ENCODE measurements at places on chromosomes 16 and 17.

DNA sequence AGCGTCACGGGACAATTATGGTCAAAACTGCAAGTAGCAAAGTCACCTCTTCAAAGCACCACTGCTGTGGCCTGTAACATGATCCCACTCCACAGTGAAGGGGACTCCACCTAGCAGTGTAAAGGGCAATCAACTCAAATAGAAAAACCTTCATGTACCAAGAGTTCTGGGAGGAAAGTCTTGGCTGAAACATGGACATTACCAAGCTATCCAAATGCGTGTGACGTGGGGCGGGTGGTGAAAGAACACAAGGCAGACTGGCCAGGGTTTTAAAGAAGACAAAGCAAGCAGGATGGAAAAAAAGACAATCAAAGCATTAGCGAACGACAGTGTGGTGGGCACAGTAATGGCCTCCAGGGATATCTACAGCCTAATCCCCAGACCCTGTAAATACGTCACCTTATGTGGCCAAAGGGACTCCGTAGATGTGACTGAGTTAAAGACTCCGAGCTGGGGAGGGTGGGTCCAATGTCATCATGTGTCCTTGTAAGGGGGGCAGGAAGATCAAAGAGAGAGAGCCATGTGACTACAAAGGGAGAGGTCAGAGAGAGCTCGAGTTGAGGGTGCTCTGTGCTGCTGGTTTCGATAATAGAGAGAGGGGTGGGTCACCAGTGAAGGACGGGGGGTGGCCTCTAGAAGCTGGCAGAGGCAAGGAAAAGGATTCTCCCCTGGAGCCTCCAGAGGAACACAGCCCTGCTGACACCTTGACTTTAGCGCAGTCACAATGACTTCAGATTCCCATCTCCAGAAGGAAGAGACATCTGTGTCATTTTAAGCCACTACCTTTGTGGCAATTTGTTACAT, 6.0 kb downstream of the HSDL1 start:
- DNase-seq, result no peak

- DNase-seq, result no peak
Measured at GRCh38 chr16:57032346-57032745, 43.0 kb downstream of the NLRC5 start.

DNA sequence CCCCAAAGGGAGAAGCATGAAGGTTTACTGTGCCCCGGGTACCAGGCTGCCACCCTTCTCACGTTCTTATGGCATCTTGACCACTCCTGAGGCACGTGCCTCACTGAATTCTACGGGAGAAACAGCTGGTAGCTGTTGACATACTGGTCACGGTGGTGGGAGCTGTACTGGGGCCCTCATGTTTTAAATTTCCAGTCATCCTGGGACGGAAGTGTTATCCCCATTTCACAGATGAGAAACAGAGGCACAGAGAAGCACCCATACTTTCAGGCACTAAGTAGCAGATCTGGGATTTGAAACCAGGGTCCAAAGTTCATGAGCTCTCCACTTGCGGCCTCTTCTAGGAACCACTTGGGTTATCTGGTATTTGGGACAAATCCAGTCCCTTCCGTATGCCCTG, 26.3 kb upstream of the DOC2B start:
- no peak for DNase-seq

DNA sequence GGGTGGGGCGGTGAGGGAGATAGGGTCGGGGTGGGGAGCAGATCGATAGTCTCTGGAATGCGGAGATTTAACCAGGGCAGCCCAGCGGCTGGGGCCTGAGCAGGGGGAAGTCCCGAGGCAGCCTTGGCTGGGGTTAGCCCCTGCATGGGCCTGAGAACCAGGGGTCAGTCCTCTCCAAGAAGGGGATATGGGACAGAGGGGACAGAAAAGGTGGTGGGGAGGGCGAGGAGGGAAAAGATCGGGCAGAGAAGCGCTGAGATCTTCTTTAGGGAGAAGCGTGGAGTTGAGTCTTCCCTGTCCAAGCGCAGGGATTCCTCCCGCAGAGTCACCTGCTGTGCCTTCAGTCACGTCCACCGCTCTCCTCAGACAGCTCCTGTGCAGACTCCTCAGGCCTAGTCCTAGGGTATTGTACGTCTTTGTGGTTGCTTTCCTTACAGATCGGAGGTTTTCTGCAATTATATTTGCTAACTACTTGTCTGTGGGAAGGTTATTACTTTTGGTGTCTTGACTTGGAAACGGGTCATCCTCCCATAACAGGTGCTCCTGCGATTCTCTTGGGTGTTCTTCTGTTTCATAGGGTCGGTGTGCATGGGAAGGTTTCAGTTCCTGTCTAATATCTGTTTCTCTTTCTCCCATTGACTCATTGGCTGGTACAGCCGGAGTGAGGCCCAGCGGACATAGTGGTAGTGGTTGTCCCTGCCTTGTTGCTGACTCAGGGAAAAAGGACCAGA, 952 bp downstream of the CD300A start:
- no peak for DNase-seq

- DNase-seq, result no peak
Measured at GRCh38 chr16:53465606-53466280, 31.5 kb downstream of the RBL2 start.

GRCh38 chr16:88055356-88055755, 104.1 kb downstream of the BANP start:
- DNase-seq, result no peak

DNA sequence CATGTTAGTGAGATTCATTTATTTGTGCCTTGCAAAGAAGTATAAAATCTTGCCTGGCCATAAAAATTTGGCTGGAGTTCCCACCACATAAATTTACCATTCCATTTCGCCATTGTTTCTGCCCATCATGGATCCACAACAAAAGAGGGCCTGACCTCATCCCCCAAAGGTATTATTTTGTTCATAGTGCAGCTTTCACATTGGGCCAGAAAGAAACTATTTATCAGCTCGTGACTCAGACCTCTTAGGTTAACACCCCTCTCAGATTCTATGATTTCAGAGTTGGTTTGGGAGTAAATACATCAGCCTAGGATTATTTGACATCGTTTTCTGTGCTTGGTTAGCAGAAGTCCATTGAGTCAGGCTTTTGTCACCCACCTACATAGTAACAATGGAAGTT, 108.1 kb downstream of the SHISA6 start:
- no peak for DNase-seq

DNA sequence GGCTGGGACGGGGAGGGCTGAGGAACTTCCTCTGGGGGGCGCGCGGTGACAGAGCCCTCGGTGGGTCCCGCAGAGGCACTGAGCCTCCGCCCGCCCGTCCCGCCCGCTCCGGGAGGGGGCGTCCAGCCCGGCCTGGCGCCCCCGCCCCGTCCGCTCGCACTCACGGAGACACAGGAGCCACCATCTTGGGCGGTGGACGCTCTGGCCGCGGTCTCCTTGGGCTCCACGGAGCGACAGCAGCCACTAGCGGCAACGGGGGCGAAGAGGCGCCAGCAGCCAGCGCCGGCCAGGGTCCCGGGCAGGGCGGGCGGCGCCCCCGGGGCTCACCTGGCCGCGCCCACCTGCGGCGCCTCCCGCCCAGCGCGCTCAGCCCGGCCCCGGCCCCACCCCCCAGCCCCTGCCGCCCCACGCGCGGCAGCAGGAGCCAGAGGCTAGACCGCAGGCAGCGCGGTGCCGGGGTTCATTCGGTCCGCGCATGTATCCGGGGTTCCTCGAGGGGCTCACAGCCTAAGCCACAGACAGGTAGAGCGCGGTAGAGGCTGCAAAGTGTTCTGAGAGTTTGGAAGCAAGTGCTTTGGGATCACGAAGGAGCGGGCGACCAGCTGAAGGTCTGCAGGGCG, at the start of gene C17orf113:
C17orf113 (minus strand) TSS at position 209 of the 620 bp plus-strand sequence. CDS start 7,225 bp downstream, outside the sequence.
- DNase-seq, result no peak

DNA sequence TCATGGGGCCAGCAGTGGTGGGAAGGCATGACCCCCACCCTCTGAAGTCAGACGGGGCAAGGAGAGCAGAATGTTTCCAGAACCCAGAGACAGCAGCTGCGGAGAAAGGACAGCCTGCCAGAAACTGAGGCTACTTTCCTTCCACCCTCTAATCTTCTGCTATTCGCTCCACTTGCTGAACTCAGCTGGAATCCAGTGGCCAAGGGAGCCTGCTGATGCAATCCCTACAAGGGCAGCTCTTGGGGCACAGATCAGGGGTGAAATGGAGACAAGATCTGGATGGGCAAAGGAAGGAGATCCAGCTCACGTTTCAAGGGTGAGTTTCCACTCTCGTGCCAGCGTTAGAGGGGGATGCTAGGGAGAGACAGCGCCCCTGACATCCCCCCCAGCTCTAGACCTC, 479.1 kb downstream of the SLC39A11 start:
- DNase-seq, result no peak
